ENCODE measurements at places on chromosomes 7 and 10.

DNA sequence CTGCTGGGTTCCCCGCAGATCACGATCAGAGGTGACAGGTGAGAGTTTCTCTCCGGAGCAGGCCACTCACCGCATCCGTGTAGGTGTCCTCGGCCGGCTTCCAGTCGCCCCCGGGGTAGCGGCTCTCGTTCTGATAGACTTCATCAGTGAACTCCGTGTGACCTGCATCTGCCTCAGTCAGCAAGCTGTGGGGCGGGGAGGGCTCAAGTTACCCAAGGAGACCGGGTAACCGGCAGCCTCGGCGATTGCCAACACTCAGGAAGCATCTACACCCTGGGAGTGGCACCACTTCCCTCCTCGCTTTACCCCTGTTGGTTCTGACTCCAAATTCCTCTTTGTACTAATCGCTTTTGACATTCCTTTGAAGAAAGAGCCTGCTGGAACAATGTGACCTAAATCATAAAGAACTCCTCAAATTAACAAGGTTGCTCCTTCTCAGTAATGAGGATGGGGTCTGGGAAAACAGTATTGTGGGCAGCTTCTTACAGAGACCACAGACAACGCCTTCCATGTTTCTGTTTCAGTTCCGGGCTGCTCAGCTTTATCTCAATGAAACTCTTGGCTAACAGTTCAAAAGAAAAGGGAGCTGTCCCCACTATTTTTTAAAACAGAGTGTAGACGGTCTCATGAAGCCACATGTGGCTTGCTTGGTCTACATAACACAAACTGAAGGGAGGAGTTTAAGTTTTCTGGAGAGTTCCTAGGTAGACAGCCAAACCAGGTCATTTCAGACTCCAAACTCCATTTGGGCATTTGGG lies 118.1 kb downstream of the MYOF start:
- DNase-seq: no peak

GRCh38 chr10:21329995-21330627 lies 195.4 kb downstream of the SKIDA1 start:
- DNase-seq: peak; percentile 65

GRCh38 chr10:43688348-43688892 lies 39.7 kb upstream of the ZNF32 start:
- no peak for DNase-seq

DNA sequence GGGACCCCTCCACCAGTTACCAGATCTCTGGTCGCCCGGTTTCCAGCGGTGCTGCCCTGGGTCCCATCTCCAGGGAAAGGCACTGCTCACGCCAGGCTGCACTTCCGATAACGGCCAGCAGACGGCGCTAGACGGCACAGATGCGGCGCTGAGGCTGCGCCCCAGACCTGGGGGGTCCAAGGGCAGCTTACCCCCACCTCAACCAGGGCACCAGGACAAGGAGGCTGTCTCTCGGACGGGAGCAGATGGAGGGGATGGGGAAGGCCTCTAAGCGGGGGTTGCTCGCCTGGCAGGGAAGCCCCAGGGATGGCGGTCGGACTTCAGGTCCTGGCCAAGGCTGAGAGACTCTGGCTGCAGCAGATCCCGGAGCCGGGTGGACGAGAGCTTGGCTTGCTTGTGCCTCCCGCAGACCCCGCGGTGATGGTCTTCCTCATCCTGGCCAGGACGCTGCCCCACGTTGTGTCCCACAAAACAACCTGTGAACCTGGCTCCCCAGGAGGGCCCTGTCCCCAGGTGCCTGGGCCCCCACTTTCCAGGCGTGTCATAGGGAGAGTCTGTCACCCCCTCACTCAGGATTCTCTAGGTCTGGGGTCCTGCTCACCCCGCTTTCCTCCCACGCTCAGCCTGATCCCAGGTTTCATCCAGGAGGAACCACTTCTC lies 23.9 kb upstream of the ZNF716 start:
- DNase-seq: no peak

DNA sequence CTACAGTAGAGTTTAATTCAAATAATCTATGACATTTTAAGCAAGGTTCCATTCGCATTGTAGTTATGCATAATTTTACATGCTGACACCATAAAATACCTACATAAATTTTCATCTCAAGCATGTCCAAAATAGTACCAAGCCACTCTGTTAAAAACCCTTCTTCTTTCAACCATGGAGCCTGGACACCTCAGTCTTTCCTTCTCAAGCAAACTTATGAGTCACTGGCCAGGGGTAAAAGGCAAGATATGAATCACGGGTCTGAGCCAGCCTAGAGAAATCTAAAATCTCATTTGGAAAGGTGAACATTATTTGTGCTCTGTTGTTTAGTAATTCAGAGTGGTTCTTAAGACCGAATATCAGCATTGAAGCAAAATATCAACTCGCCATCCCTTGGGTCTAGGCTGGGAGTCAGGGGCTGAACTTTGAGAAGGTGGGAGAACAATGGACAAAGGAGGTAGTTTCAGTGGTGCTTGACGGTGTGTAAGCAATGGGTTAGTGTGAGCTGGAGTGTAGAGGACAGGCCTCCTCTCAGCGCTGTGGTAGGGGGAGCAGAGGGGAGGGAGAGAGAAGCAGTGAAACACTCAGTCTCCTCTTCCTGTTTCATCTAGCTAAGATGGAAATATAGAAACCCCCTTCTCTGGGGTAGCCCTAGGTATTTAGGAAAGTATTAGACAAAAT lies 19.1 kb upstream of the GPAM start:
- DNase-seq: peak; percentile 76

All from AG08395 (cell line).